ENCODE measurements at places on chromosomes 2 and 18.

- no peak for DNase-seq
Measured at GRCh38 chr2:235094457-235094856, 142.6 kb downstream of the SH3BP4 start.

DNA sequence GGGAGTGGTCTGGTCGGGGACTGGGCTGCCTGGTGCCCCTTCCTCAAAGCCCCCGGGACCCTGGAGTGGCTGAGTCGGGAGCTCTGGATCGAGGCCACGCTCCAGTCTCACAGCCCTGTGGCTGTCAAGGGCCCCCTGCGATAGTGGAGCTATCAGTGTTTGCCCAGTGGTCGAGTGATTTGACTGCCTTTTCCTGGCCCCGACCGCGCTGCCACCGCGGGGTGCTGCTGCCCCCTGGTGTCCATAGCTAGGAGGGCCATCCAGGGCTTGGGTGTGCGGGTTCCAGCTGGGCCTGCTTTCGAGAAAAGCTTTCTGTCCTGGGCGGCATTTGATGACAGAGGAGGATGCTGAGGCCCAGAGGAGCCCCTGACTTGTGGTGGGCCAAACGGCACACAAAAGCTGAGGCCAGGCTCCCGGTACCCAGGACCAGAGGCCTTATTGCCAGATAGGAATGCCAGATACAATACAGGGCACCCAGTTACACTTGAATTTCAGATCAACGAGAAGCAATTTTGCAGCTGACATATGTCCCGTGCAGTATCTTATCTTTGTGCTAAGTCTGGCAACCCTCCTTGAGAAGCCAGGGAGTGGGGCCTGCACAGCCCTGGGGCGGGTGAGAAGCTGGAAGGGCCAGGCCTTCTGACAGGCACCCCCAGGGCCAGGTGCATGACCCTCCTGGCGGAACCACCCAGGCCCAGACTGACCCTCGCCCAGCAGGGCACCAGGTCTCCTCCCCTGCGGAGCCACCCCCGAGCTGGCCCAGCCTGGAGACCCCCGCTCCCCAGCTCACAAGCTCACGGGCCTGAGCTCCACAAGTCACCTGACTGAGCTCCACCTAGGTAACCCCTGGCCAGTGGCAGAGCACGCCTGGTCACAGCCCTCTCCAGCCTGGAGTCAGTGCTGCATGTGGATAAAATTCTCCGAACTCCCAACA lies 13.0 kb downstream of the ODC1 start:
- peak; percentile 41 for DNase-seq

DNA sequence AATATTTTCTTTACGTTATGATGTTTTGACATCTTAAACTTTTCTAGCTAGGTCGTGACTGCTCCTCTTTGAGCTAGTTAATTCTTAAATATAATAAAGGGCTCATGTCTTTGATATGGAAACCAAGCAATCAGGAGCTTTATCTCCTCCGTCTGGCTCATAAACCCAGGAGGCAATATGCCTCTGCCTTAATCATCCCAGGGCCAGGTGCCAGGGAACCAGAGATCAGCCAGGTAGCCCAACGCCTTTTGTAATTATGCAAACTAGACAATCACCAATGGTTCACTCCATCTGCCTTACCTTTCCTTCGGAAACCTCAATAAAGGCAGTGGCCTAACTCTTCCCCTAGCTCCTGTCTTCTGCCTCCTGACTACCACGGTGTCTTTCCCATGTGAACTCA lies 213.7 kb downstream of the KCNJ3 start:
- peak; percentile 71 for DNase-seq

- DNase-seq = no peak
Measured at GRCh38 chr2:231200805-231201474, 2.5 kb downstream of the ARMC9 start.

DNA sequence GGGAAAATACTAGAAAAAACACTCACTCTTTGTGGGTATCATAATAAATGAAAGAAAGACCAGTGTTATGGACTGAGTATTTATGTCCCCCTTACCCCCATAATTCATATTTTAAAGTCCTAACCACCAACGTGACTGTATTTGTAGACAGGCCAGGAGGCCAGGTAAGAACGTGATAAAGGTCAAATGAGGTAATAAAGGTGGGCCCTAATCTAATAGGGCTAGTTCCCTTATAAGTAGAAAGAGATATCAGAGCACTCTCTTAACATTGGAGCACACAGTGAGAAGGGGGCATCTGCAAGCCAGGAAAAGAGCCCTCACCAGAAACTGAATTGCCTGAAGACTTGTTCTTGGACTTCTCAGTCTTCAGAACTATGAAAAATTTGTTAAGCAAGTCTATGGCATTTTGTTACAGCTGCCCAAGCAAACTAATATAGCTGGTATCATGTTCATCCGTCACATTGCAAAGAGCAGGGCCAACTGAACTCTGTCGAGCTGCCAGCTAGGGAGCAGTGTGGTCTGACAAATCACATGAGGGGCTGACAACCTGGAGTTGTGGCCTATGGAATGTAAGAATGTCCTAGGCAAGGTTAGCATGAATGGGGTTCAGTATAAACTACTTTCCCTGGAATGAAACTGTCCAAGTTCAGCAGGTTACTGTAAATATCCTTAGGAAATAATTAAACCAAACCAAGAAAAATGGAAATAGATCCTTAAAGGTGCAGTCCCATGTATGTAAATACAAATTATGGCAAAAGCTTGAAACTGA lies 280.9 kb downstream of the ZNF385B start:
- no peak for DNase-seq

DNA sequence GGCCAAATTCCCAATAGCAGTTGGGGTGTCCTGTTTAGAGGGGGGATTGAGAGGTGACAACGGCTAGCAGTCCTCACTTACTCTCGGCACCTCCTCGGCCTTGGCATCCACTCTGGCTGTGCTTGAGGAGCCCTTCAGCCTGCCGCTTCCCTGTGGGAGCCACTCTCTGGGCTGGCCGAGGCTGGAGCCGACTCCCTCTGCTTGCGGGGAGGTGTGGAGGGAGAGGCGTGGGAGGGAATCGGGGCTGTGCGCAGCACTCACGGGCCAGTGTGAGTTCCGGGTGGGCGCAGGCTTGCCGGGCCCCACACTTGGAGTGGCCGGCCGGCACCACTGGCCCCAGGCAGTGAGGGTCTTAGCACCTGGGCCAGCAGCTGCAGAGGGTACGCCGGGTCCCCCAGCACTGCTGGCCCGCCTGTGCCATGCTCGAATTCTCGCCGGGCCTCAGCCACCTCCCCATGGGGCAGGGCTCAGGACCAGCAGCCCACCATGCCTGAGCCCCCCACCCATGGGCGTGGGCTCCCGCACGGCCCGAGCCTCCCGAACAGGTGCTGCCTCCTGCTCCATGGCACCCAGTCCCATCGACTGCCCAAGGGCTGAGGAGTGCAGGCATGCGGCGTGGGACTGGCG lies 705.9 kb upstream of the ZNF804A start:
- DNase-seq = no peak

DNA sequence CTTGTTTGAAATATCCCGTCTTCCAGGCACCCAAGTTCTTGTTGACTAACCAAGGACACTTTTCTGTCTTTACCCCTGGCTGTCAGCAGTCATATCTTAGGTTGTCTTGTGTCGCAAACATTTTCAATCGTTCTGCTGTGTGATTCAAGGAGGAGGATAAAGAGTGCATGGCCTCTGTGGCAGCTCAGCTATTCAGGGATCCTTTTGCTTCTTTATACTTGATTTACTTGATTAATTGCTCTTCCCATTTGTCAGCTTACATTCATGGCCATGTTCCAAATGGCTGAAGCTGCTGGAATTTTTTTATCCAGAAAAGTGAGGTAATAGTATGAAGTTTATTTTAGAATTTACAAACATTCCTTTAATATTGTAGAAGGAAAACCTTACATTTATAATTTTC lies 97.3 kb upstream of the FZD5 start:
- DNase-seq = no peak

DNA sequence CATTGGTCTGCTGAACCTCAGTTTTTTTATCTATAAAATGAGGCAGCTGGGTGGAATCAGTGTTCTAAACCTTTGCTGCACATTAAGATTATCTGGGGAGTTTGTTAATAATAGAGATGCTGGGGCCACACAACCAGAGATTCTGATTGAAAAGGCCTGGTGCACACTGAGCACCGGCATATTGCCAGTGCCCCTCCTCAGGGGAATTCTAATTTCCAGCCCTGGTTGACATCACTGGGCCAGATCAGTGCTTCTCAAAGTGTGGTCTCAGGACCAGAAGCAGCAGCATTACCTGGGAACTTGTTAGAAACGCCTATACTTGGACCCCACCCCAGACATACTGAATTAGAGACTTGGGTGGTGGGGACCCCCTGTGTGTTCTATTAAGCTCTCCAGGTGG lies 112.5 kb downstream of the SETBP1 start:
- no peak for DNase-seq

DNA sequence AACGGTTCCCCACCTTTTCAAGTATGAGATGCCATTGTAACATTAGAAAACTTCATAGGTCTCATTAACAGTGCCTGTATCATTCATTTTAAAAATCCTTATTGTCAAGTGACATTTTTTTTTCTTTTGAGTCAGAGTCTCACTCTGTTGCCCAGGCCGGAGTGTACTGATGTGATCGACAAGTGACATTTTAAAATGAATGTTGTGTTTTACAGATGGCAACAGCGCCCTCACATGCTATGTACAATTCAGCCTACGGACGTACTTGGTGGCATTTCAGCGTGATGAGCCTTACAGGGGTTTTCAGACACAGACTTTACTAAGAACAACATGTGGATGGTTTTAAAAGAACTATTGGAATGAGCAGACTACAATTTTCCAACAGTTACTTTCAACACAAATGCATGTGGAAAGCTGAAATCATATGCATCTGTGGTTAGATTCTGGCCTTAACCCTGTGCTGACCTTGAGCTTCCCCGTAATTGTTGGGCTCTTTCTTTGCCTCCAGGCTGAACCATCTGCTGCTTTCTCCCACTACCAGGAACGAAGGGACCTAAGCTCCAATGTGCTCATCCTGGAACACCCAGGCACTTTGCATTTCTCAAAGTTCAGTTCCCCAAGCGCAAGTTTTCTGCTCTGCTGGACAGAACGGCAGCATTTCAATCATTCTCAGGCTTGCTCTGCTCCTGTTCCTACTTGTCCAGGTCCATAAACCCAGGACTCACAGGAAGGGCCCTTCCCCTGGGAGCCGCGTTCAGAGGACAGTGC lies 119.9 kb upstream of the NDUFV2 start:
- peak; percentile 75 for DNase-seq

DNA sequence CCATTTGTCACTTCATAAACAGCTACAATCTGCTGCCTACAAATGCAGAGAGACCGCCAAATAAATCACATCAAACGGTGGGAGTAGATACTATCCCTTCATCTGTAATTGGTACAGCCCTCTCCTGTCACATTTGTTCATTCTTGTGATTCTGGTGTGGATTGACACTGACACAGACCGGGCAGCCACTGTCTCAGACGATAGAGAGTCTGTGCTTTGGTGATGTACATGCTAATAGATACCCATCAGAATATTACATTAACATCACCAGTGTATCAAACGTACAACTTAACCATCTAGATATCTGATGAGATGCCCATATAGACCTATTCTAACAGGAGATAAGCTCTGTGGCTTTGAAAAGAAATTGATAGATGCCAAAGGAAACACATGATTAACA lies 419.7 kb upstream of the ZEB2 start:
- DNase-seq = no peak

DNA sequence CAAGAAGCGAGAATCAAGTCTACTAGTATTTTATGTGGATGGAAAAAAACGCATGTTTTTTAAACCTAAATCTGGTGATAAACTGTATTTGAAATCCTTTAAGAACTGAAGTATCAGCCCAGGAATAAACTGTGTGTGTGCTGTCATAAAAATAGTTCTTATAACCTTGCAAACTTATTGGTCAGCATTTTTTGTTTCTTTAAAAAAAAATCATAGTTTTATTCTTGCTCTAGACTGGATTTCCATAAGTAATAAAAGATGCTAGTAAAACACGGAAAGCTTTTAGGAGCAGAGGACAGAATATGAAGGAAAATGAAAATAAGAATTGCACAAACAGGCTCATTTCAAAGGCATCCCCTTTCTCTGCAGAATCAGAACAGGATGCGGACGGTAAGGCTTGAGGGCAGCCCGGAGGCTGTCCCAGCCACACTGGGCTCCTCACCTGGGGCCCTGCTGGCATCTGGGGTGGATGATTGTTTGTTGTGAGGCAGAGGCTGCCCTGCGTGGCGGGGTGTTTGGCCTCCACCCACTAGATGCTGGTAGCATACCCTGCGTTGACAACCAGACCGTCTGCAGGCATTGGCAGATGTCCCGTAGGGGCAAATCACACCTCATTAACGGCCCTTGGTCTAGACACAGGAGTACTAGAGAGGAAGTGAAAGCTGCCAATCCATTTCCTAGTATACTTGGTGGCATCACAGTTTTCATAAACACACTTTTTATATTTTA lies 52.5 kb downstream of the MBP start:
- DNase-seq = no peak

DNA sequence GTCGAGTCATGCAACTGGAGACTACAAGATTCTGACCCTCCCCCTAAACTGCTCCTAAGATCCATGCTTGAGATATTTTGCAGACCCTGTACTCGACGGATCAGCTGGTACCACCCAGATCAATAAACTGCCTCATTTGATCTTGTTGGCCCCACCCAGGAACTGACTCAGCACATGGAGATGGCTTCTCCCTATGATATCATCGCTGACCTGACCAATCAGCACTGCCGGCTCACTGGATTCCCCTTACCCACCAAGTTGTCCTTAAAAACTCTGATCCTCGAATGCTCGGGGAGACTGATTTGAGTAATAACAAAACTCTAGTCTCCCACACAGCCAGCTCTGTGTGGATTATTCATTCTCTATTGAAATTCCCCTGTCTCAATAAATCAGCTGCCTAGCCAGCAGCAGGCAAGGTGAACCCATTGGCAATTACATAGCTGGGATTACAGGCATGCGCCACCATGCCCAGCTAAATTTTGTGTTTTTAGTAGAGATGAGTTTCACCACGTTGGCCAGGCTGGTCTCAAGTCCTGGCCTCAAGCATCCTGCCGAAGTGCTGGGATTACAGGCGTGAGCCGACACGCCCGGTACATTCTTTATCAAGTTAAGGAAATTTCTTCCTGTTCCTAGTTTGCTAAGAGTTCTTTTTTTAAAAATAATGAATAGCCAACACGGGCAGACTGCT lies 43.6 kb downstream of the VPS54 start:
- DNase-seq = no peak

GRCh38 chr2:227853204-227853629 lies 18.2 kb upstream of the DAW1 start:
- no peak for DNase-seq

DNA sequence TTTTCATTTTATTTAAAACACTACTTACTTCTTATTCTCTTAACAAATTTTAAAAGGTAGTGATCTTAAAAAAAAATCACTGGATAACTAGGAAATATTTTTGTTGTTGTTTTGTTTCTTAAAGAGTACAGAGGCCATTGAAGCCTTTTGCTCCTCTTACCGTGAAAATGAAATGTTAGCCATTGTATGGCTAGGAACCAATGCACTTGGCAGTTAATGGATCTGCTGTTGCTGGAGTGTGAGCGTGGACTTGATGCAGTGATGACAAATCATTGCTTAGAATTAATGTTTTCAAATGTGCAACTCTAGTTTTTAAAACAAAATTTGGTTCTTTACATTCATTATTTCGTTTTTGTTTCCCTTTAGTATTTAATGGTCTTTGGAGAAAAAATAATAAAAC lies 162.3 kb downstream of the HAUS1 start:
- no peak for DNase-seq

- DNase-seq = no peak
Measured at GRCh38 chr2:108932736-108933332, 56.2 kb downstream of the EDAR start.

- DNase-seq = no peak
Measured at GRCh38 chr18:55856229-55856628, 268.2 kb upstream of the TCF4 start.

Data from DMS 273 treated with DMSO at 0.1 percent for 48 hours (cell line).